Fibroblast of skin of left quadriceps (primary cell): ENCODE measurements at places on chromosomes 3 and 15.

GRCh38 chr15:92747047-92747446, 91.5 kb upstream of the FAM174B start:
- no peak for DNase-seq

DNA sequence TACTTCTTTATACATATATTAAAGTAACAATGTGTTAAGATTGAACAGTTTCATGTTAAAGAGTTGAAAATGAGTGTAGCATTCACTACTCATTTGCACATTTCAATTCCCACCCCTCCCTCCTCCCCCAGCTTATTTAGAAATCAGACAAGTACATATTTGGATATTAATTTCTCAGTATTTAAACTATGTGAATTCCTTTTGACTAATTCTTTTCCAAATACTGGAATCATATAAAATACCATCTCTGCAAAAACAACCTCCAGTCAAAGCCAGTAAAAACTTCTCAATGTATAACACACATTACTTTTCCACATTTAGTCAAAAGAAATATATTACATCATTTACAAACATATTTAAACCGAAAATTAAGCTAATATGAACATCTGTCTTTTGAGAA, 25.5 kb upstream of the SHC4 start:
- peak; percentile 25 for DNase-seq

DNA sequence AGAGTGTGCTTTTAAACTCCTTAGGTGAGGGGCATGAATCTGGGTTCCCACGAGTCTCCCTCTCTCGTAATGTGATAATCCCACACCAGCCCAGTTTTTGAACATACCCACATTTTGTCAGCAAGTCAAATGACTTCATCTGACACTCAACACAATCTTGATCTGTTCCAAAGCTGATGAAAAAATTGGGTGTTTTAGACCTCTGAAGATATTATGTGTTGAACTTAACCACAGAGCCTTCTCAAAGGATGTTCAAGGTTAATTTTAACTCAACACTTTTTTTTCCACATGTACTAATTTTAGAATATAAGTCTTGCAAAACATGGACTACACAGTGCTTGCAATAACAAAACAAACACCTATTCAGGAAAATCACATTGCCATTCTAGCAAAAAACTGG, 123.1 kb downstream of the TGFBR2 start:
- DNase-seq = no peak

DNA sequence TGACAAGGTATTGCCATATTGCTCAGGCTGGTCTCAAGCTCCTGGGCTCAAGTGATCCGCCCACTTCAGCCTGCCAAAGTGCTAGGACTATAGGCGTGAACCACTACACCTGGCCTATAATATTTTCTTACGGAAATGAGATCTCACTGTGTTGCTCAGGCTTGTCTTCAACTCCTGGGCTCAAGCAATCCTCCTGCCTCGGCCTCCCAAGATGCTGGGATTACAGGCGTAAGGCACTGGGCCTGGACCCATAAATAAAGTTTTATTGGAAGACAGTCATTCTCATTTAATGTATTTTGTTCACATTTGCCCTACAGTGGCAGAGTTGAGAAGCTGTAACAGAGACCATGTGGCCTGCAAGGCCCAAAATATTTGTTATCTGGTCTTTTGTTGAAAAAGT, 142.1 kb downstream of the RBPMS2 start:
- no peak for DNase-seq

- DNase-seq = no peak
These were observed 77.6 kb upstream of the FRMD4B start for GRCh38 chr3:69463531-69463930.

DNA sequence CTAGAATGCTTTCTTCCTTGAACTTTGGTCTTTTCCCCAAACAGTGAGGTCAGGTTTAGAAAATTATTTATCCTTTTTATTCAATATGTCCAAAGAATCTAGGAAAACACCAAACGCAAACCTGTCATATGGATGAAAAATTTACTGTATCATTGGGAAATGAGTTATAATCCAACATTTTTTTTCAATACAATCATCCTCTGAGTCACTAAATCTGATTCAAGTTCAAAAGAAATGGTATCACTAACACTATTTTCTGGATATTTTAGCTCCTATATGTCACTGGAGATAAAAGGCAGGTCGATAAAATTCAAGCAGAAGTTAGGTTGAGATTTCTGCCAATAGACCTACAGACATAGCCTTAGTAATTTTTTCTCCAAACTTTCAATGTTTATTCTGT, 591.6 kb upstream of the AGTR1 start:
- no peak for DNase-seq

GRCh38 chr15:90684281-90684680, 32.9 kb upstream of the BLM start:
- no peak for DNase-seq

DNA sequence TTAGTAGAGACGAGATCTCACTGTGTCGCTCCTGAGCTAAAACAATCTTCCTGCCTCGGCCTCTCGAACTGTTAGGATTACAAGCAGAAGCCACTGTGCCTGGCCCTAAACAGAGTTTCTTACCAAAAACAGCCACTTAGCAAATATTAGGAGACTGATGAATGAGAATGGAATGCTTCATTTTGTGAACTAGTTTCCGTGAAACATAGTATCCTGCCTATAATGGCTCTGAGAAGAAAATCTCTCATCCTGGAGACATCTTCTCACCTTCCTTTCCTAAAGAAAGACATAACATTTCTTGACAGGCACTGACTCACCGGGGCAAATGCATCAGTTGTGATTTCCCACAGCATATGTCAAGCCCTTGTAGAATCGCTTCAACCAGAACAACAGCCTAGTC, 44.9 kb downstream of the GJD2 start:
- no peak for DNase-seq

DNA sequence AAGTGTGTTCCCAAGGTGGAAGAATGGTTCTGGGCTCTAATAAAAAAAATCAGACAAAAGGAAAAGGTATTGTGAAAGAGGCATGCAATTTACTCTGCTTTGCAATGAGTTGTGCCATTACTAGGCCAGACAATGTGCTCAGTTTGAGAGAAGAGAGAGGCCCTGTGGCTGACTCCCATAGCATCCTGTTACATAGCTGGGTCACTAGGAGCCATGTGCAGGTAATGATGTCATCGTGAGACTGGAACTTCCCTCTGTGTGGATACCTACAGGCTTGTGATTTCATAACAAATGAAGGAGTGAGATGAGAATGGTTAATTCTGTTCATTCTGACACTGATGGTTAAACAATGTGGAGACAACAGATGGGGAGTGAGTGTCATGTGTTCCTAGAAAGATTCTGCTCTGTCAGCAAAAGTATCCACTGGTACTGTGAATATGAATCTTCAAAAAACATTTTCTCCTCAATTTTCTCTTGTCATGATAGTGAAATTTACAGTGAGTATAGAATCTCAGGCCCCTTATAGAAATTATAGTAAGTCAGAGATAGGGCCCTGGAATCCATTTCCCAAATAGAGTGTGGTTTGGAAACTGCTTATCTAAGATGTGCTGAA, 648.7 kb upstream of the DPPA4 start:
- no peak for DNase-seq
